ENCODE measurements at places on chromosomes 1 and 21.
A peak's percentile ranks its signal among the peaks of the same experiment; 100 is the strongest.

DNA sequence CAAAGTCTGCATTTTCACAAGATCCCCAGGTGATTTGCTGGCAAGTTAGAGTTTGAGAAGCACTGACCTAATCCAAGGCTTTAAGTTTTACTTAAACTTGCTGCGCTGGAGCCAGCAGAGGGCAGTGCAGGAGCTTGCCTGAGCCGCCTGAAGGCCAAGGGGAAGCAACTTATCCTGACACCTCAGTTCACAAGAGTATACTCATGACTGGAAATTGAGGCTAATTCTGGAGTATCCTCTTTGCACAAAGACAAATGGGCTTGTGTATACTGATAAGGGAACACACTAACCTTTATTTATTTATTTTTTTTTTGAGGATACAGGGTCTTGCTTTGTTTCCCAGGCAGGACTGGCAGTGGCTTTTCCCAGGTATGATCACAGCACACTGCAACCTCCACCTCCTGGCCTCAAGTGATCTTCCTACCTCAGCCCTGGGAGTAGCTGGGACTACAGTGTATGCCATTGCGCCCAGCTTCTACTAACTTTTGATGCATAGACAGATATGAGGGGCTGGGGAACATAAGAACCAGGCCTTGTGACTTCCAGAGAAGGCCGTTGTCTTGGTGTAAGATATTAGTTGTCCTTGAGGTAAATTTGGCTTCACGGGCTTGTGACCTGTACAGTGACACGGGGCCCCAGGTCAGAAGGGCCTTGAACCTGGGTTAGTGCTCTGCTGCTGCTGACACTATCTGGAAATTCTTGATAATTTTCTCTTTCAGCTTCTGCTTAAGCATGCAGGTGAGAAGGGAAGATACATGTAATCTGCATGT is 29.0 kb upstream of the SLAMF1 start:
- DNase-seq = peak; percentile 48

DNA sequence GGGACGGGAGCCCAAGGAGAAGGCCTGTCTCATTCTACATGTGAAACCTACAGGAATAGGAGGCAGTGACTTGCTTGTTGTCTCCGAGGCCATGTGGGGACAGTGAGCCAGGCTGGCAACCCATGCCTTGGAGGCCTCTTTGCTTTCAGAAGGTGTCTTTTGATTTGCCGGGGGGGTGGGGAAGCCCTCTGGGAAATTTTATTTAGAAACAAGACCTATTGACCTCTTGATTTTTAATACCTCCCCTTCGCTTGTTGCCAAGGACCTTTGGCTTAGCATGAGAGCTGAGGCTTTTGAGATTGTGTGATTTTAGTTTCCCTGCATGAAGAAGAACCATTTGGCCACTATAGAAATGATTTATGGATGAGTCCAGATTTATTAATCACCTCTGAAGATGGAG is 4.1 kb downstream of the ARMH1 start:
- DNase-seq = no peak

DNA sequence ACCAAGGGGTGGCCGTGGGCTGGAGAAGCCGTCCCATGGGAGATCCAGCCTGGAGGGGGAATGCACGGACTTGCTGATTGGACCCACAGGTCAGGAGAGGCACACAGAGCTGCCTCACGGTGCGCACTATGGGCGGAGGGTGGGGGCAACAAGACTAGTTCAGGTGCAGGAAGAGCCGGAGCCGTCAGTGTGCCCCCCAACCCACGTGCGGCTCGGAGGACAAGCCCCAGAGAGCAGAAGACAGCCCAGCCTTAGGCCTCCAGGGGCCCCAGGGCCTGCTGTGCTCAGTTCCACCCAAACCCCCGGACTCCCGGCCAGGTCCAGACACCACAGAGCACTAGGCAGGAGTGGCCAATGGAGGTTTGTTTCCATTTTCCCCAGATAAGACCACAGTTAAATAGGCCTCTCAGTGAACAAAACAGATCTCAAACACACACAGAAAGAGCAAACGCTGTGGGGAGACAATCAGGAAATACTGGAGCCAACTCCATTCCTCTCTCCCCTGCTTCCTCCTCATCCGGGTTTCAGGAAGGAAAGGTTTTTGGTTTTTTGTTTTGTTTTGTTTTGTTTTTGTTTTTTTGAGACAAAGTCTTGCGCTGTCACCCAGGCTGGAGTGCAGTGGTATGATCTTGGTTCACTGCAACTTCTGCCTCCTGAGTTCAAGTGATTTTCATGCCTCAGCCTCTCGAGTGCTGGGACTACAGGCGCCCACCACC is 84.2 kb downstream of the ADSS2 start:
- DNase-seq = no peak

DNA sequence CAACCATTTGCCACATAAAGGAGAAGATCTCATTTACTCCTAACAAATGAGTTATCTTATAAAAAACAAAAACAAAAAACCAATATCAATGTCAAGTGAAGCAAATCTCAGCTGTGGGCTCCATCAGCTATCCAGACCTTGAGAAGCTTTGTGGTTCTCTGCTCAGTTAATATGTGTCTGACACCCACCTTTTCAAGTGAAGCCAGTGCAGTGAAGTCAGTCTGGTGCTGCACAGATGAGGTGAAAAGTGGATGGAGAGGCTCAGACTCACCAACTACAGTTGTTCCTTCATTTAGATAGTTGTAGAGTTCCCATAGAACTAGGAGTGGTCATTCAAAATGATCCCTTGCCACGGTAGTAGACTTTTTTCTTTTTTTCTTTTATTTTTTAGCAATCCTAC is 106.8 kb downstream of the NTNG1 start:
- DNase-seq = no peak

GRCh38 chr21:36478207-36478701 is 1.7 kb downstream of the CLDN14 start:
- peak; percentile 88 for DNase-seq

DNA sequence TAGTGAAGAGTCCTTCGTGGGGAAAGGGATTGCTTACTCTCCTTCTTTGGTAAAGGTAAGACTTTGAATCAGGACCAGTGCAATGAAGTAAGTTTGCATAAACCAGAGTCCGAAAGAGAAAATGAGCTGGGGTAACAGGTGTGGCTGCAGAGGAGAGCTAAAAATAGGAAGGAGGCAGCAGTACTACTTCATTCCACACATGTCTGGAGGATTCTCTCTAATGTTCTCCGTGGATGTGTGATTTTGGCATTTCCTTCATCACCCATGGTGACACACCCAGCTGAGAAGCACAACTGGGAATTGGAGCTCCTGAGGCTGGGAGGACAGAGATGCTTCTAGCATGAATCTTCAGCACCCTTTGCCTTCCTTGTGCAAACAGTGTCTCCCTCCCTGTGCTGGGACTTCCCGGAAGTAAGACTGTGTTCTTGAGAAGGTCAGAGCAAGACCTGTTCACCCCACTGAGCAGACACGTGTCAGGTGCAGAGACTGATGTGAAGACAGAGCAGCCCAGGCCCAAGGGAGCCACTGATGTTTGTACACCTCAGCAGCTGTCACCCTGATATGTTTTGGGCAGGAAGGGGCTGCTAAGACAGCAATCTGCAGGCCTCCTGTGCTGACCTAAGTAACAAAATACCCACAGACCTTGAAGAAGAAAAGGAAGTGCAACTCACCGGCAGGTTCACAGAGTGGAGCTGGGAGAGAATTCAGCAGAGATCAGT is 13.3 kb downstream of the FCRL1 start:
- DNase-seq = no peak

DNA sequence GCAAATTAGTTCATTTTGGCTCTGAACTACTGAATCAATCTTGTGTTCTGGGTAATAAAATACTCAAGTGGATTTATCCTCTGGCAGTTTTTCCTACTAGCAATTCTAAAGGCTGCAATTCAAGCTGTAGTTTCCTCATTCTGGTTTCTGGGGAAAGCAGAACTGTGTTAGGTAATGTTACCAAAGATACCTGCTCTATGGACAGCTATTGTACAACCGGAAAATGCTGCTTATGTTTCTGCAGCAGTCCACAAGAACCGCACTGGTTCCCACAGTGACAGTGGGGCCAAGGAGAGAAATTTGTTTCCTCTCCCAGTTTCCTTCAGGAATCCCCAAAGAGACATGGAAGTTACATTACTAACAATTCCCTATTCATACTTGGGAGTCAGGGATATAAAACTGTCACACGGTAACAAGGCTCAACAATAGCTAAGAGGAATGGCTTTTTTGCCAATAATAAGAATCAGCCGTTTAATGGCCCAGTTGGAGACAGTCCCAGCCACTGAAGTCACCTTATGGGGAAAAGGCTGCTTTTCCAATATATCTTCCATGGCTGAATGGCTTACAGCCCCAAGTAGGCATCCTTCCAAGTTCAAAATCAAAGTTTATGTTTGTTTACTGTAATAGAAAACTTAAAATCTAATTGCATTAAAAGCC is 52.6 kb downstream of the PCNX2 start:
- no peak for DNase-seq

DNA sequence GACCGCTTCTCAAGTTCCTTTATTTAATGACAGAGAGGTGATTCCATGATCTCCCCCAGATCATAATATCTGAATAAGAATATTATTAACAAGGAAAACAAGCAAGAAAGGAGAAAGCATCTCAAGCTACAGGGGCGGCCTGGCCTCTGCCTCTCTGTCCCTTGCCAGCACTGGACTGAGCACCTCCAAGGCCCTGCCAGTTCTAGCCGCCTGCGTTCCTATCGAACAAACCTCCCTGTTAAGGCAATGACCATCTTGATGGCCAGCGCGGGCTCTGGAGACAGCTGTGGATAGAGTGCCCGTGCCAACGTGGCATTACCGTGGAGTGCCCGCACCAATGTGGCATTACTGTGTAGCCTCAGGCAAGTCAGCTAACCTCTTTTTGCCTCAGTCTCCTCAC is 84.8 kb downstream of the NPHP4 start:
- no peak for DNase-seq

DNA sequence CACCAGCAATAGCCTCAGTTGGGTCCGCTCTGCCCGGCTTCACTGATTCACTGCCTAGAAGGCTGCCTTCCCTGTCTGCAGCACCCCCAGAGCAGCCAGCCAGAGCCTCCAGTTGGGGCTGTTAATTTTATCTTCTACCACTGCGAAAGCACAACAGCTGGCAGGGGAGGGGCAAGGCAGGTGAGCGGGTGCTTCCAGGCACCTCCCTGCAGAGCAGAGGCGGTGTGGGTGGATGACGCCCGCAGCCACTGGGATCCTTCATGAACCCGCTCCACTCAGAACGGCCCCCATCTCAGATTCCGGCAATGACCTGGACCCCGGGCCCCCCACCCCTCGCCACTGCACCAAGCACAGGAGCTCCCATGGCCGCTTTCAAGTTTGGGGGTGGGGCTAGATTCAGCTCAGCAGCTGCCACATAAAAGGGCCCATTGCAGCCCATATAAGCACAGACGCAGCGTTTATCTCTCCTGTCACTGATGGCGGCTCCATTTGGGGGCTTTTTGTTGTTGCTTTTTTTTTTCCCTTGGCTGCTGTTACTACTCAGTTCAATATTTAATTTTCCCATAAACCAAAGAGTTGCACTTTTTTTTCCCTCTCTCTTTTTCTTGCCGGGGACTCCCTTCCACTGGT is 128.0 kb upstream of the KLHDC7A start:
- DNase-seq = no peak

DNA sequence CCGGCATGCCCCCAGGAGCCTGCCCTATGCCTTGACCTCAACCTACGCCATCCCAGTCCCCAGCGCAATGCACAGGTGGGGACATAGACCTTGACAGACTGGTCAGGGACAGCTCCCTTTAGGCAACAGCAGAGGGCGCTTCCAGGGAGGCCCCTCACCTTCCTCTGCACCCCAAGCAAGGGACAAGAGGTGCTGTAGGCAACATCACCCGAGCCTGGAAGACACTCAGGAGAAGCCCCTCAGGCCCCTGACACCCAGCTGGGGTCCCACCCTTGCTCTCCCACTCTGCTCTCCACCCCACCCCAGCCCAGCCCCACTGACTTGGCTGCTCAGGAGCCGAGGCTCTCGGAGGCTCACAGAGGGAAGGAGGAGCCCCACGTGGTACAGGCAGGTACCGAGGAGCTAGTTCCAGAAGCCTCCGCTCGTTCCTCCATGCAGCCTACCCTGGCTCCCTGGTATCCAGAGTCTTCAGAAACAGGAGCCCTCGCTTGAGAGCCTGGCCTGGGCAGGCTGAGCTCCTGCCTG is 2.4 kb upstream of the WNT3A start:
- DNase-seq = peak; percentile 37

- DNase-seq = peak; percentile 64
Observed at GRCh38 chr1:238485057-238485911, 594.6 kb upstream of the ZP4 start.

- DNase-seq = no peak
Observed at GRCh38 chr1:36835696-36836095, 198.6 kb downstream of the GRIK3 start.

- no peak for DNase-seq
Observed at GRCh38 chr1:223543560-223543959, 121.9 kb downstream of the CAPN8 start.

GRCh38 chr1:12386130-12386529 is 156.3 kb downstream of the VPS13D start:
- DNase-seq = no peak

GRCh38 chr1:94543893-94544635 is 2.5 kb upstream of the F3 start:
- peak; percentile 57 for DNase-seq

- peak; percentile 55 for DNase-seq
Observed at GRCh38 chr1:170168265-170168664, 22.5 kb downstream of the NTMT2 start.
